ENCODE measurements at places on chromosomes 4 and X. TPM values are rescaled to one million over a fixed set of nuclear protein-coding genes. Genes with fewer than 3 reads are reported as not detected.

- H3K27me3 ChIP-seq: peaks cover 3% of the 10 kb centered on the region
- H3K4me1 ChIP-seq: no peaks in the 10 kb centered on the region
- no peak for DNase-seq
- no peak overlapping the region for H3K27ac ChIP-seq
Measured at GRCh38 chrX:138745196-138745595, 33.7 kb upstream of the FGF13 start.

DNA sequence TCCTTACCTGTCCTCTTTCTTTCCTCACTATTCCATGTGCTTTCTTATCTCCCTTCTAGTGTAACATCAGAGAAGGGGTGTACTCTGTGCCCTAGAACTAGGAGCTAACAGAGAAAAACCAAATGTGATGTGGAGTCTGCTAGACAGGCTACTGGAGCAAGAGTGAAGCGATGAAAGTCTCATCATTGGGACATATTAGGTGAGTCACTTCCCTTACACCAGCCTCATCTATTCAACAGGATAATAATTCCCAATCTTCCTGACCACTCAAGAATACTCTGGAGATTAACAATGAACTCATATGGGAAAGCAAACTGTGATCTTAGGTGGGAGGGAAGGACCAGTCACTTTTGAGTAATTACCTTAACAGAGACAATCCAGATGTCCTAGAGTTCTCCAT is 58.1 kb downstream of the RAB40A start:
- H3K4me1 ChIP-seq: no peaks in the 10 kb centered on the region
- no peak overlapping the region for H3K27ac ChIP-seq
- H3K27me3 ChIP-seq: no peaks in the 10 kb centered on the region
- DNase-seq: no peak
- H3K36me3 ChIP-seq: no peaks in the 10 kb centered on the region

The FLNA gene
- polyA plus RNA-seq: 421 TPM

- no peak overlapping the region for H3K4me3 ChIP-seq
- no peak for DNase-seq
Measured at GRCh38 chrX:127457161-127457560, 595.0 kb downstream of the ACTRT1 start.

DNA sequence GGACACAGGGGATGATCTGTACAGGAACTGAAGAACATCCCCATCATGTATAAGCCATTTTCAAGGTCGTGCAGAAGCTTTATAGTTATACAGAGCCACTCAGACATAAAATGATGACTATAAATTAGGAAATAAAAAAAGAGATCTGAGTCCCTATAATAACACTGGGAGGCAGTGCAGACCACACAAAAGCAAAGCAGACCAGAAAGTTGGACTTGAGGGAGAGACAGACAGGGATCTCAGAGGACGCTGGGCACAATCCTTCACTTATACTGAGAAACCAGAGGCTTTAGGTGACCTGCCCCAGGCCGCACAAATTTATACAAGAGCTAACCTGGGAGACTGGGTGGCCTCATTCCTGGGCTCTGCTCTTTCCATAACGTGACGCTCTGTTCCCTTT is 70.5 kb downstream of the HADH start:
- DNase-seq: no peak
- H3K4me3 ChIP-seq: no peak overlapping the region
- H3K27me3 ChIP-seq: no peaks in the 10 kb centered on the region

The SERTM2 gene
- polyA plus RNA-seq: 0.22 TPM

The ASB9 gene
- 15.7 TPM for polyA plus RNA-seq

DNA sequence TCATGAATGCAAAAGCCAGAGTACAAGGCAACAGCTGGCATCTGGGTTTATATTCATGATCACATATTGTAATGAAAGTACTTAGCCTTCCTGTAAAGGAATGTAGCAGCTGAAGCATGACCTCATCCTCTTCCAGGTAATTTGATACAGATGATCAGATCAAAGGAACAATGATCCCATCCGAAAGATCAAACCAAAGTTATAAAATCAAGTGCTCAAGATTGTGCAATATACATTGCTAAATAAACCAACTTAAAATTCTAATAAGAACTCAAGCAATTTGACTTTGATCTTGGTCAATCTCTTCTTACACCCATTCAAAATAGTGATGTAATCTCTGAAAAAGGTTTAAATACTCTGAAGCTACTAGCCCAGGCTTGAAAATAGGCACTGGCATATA is 113.1 kb upstream of the INPP4B start:
- H3K27me3 ChIP-seq: no peaks in the 10 kb centered on the region
- DNase-seq: peak; percentile 58
- H3K4me1 ChIP-seq: no peaks in the 10 kb centered on the region
- no peak overlapping the region for H3K27ac ChIP-seq
- no peaks in the 10 kb centered on the region for H3K36me3 ChIP-seq

The PPEF2 gene
- polyA plus RNA-seq: not detected

DNA sequence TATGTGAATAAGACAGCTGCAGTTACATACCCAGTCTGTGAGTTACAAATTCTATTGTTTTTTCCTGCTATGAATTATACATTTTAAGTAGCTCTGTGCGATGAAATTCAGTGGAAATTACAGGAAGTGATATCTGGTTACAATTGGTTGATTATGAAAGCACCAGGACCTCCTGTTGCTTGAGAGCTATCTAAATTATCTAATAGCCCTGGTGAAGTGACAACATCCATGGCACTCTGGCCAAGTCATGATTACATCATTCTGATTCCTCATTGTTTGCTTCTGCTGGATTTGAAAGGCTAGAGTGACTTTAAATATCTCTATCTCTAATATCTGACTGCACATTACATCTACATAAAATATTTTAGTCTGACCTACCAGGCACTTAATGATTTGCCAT is 515.0 kb downstream of the CFAP47 start:
- no peaks in the 10 kb centered on the region for H3K27me3 ChIP-seq
- H3K4me1 ChIP-seq: no peaks in the 10 kb centered on the region
- H3K4me3 ChIP-seq: no peak overlapping the region
- no peak overlapping the region for H3K27ac ChIP-seq

- no peak for DNase-seq
- no peaks in the 10 kb centered on the region for H3K27me3 ChIP-seq
- H3K4me3 ChIP-seq: no peak overlapping the region
- H3K4me1 ChIP-seq: peaks cover 3% of the 10 kb centered on the region
- no peak overlapping the region for H3K27ac ChIP-seq
Measured at GRCh38 chr4:1765409-1766072, 27.6 kb upstream of the FGFR3 start.

The PPP2R3B gene
- 14.1 TPM for polyA plus RNA-seq
